HS-5 (cell line): ENCODE measurements at places on chromosomes 12 and 14.

- no peak for DNase-seq
Observed at GRCh38 chr12:32454075-32454474, 54.7 kb downstream of the FGD4 start.

DNA sequence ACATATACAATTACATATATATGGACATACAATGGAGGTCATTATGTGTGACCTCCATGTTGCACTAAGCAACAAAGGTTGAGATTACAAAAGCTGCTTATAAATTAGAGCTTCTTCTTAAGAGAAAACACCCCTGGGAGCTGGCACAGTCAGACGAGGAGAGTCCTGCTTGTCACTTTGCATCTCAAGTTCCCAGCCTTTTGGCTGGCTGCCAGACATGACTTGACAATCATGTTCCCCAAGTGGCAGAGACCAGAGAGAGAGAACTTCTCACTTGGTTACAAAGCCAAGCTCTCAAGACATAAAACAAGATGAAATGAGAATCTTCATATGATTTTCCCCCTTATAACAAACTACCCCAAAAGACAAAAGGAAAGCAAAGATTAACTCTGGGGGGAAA, 8.5 kb upstream of the SYNJ2BP start:
- no peak for DNase-seq

GRCh38 chr14:77580964-77581505, 35.4 kb downstream of the SPTLC2 start:
- DNase-seq, result no peak

GRCh38 chr12:104638218-104638850, 181.6 kb downstream of the CHST11 start:
- DNase-seq, result no peak

- DNase-seq, result no peak
Observed at GRCh38 chr12:52366738-52367485, at the start of gene KRT85. Gene KRT85 (minus strand): TSS chr12:52367481. CDS start chr12:52367405, 76 bp downstream.
